Activated CD4-positive, alpha-beta T cell treated with anti-CD3 and anti-CD28 coated beads, Interleukin-2, amount 50 U/mL, for 24 hours (primary cell): ENCODE measurements at places on chromosomes 2 and 18.

GRCh38 chr2:117232305-117232704 is 582.2 kb upstream of the DDX18 start:
- no peak for DNase-seq

GRCh38 chr2:25929789-25930473 is 51.6 kb upstream of the ASXL2 start:
- no peak for DNase-seq

DNA sequence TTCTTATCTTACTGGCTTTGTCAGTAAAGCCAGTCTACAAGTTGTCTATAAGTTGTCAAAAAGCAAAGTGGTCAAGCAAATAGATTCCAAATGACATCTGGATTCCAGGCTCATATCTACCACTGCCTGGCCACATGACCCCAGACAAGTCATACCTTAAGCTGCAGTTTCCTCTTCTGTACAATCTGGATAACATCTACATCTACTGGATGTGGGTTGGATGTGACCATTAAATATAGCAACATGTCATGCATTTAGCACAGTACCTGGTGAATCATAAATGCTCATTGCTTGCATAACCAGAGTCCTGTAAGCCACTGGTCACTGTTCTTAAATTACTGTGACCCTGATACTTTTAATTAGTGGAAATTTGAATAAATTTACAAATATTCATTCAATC is 16.8 kb downstream of the COBLL1 start:
- DNase-seq: no peak

DNA sequence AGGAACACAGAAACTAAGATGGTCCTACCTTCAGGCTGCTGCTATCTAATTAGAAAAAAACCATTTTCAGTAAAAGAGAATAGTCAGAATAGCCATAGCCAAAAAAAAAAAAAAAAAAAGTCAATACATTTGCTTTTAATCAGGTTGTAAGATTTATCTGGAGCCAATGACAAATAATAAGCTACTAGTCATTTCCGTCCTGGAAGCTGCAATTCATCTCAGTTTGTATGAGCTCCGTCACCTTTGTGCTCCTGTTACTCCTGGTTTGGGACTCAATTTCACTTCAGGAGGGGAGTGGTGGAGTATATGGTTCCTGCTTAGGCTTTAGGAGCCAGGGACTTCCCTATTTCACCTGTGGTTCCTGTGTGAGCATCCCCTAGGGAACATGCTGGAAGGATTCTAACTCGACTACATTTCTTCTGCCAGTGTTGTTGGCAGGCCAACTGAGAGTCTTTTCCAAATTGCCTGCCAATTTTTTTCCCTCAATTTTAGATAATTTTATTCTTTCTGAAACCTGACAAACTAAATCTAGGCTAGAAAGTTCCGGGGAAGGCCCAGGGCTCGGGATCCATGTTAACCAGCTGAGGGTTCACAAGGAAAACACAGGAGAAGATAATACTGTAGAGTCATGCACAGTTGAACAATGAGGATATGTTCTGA is 481.8 kb downstream of the DLGAP1 start:
- DNase-seq: no peak

DNA sequence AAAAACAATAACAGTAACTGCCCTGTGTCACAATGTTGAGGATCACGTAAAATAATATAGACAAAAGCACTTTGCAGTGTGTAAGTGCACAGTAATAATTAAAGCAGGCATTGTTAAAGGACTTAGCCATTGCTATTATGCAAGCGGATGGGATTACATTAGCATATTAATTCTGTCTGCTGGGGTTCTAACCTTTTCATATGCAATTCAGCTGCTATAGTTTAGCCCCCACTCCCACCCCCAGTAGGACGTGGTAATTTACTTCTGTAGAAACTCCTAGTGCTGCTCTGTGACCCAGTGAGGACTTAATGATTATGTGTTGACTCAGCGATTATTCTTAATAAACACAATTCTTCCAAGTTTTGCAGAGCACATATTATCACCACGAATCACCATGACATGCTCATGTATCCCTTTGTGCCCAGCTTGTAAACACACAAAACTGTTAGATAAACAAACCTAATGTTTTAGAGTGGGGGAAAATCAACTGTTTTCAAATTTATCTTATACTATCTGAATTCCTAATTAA is 5.1 kb upstream of the ADAM23 start:
- DNase-seq: no peak

GRCh38 chr18:41745166-41746049 is 209.6 kb upstream of the PIK3C3 start:
- DNase-seq: no peak

GRCh38 chr2:155766342-155767115 is 566.0 kb downstream of the NR4A2 start:
- no peak for DNase-seq

DNA sequence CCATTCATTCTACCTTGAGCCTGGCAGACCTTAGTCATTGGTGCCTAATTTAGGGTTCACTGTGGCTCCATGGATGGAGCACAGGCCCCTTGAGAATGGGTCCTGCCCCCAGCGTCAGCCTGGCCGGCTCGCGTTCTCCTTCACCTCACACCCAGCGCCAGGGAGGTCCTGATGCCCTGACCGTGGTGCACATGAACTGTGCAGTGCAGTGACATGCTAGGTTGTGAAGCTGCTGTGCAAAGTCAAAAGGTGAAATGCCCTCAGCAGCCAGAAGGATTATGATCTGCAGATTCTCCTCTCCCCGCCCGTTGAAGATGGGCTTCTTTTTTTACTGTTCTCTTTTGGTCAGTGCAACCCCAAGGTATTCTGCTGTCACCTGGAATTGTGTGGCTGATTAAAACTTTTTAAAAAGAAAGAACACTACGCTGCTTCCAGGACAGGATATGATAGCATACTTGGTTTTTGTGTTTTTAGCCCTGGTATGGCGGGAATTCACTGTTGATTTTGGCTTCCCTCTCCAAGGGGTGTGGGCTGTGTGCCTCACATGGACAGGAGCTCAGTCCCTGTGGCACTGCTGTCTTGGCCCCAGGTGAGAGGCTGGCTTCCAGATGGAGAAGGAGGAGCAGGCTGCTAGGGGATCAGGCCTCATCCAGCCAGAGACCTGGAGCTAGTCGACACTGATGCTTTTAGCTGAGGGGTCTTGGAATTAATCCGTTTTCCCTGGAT is 49.4 kb upstream of the MCFD2 start:
- DNase-seq: no peak

DNA sequence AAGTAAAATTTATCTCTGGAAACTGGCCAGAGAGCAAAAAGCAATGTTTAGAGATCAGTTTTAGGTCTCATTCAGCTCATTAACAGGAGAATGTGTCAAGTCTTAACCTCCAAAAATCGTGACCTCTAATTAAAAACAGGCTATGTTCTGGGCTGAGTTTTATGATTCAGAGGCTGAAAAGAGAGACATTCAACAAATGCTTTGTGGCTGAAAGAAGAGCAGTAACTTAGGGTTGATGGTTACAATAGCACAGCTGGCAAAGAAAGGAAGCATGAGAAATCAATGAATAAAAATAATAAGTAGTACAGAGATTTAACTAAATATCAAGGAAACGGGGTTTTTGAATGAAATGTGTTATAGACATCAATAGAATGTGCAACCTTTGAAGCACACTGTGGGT is 13.1 kb downstream of the TGIF1 start:
- no peak for DNase-seq

GRCh38 chr18:12811191-12811950 is 72.7 kb downstream of the PTPN2 start:
- DNase-seq: no peak

DNA sequence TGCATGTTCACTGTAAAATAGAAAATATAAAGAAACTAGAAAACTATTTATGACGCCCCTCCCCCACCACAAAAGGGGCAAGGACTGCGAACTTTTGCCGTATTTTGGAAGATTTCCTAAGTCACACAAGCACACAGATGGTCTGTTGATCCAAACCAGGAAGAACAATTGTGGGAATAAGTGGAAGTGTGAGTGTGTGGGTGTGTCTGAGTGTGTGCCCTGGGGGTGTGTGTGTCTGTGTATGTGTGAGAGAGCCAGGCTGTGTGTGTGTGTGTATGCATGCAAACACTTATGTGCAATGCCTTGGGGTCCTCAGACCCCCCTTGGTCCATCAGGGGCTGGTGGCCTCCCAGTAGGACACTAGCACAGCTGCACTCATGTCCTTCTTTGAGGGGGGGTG is 43.1 kb downstream of the HPCAL1 start:
- DNase-seq: no peak

GRCh38 chr2:108347786-108348185 is 30.0 kb upstream of the SULT1C4 start:
- DNase-seq: no peak

- no peak for DNase-seq
Measured at GRCh38 chr2:205696331-205696926, 14.1 kb downstream of the NRP2 start.

DNA sequence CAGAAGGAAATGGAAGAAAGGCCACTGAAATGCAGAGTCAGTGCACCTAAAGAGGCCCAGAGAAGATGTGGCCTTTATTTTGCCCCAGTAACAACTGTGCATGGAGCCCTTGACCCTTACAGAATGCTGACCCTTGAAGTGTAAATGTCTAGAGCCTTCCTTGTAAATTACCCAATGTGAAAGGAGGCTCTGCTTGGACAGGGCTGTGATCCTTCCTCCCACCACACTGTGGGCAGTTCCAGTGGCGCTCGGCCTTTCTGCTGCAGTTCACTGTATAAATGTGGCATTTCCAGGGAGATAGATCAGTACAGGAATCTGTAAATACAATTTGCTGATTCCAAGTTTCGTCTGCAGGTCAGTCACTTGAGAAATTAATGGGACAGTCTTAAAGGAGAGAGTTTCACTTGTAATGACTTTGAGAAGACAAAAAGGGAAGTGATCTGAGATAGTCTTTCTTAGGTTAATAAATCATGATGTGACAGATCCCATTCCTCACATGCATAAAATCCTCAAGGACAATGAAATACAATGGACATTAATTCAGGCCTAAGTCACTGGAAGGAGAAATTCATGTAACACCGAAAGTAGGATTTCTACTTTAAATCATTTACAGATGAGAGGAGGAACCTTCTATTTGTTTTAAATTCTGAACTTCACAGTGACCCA is 133.8 kb upstream of the LMAN1 start:
- DNase-seq: no peak

DNA sequence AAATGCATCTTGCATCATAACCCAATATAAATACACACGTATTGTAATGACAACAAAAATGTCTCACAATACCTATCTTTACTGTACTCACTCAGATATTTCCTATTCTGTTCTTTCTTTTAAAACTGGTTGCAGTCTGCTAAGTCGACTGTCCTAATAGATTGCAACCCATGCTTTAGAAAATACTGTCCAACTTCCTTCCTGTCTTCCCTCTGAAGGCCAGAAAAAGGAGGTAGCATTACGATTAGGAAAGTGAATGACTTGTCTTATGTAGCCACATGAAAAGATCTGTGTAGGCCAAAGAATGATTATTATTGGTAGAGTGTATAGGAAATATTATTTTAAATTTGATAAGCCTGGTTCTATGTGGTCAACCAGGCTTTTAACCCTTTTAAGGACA is 134.1 kb downstream of the FAM210A start:
- DNase-seq: no peak

- no peak for DNase-seq
Measured at GRCh38 chr18:3791238-3791637, 341.3 kb downstream of the TGIF1 start.

DNA sequence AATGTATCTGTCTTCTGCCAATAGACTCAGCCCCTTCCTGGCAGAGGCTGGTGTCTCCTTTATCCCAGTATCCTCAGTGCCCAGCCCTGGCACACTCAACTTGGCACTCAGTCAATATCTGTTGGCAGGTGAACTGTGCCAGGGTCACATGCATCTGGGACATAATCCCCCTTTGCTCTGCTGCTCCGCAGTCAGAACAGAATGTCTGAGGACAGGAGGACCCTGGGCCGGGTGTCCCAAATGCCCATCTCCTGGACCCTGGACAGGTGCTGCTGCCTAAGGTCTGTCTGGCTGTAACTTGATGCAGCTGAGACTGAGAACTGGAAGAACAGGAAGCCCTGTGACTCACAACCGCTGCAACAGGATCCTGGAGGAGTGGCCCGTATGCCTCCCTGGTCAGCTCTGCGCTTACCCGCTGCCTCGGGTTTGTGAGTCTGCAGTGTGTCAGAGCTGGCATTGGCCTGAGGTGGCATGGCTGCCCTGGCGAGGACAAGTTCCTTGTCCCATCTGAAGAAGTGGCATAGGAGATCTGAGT is 11.4 kb downstream of the HK2 start:
- DNase-seq: no peak

DNA sequence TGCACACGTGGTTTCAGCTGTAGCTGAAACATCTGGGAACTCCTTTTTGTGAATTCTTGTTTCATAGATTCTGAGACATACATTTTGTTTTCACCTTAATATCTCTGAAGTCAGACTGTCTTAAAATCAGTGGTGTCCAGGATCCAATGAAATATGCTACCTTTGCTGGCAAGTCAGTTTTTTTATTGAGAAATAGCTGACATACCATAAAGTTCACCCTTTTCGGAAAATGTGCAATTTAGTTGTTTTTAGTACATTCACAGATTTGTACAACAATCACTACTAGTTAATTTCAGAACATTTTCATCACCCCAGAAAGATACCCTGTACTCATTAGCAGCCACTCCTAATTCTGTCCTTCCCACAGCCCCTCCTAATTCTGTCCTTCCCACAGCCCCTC is 243.7 kb downstream of the GLI2 start:
- DNase-seq: no peak
